ENCODE measurements at places on chromosomes 1 and 21.

GRCh38 chr1:178230881-178231409 lies 137.0 kb downstream of the RASAL2 start:
- DNase-seq = no peak

GRCh38 chr1:38565020-38565491 lies 294.5 kb downstream of the RRAGC start:
- no peak for DNase-seq

GRCh38 chr1:107264561-107264960 lies 123.7 kb downstream of the NTNG1 start:
- no peak for DNase-seq

- DNase-seq = no peak
Observed at GRCh38 chr1:182656842-182657397, 27.5 kb downstream of the RGS8 start.

- DNase-seq = no peak
Observed at GRCh38 chr1:58011978-58012377, 534.5 kb downstream of the OMA1 start.

- DNase-seq = no peak
Observed at GRCh38 chr1:151370211-151370911, 2.1 kb downstream of the SELENBP1 start.

DNA sequence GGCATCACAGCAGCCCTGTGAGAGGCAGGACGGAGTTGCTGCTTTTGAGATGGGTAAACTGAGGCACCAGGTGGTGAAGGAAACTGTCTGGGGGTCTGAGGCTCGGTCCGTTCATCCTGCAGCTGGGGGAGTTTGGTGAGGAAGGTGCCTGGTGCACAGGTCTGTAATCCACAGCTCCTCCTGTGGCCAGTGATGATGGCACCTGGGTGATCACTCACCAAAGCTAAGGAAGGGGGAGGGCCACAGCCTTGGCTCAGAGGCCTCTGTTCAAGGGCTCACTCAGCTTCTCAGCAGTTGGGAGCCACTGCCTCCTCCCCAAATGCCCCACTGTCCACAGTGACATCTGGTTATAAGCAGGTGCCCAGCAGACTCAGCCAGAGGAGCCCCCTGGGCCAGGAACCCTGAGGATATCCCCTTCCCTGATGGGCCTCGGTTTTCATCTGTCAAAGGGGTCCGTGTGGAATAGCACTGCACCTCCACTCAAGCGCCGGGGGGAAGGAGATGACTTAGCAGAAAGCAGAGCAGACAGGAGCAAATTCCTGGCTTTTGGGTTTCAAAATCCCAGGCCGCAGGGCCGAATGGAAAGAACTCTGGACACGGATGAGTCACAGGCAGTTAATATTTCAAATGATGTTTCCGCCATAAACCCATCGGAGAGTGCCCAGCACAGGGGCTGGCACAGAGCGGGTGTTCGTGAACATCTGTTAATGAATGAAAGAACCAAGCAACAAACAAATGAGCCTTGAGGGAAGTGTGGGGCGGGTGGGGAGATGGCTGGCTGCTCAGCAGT lies 82.8 kb downstream of the DMRTB1 start:
- no peak for DNase-seq

DNA sequence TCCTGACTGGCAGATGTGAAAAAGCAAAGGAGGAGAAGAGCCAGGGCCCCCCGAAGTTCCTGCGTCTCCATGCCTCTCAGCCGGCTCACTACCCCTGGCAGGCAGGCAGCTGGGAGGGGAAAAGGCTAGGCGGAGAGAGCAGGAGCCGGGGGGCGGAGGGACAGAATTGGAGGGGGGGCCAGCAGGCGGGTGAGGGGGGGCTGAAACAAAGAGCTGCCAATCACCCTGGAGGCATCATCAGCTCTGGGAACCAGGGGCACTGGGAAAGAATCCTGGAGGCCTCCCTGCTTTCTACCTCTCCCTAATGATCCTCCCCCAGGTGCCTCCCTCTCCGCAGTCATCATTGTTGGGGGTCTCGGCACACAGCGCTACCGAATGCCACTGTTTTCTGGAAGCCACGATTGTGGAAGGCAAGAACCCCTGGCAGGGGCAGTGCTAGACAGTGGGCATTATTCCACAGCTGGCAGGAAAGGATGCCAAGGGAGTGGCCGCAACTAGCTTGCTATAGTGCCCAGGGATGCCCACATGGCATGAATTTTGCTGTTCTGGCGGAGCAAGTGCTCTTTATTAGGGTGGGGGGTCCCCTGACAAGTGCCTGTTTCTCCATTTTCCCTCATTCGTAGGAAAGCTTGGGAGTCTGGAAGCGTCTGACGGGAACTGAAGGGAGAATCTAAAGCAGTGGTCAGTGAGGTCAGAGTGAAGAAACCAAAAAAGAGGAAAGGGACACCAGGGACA lies at the start of gene THBS3:
Gene THBS3, minus strand, starts transcription at position 92 of the 735 bp plus-strand sequence. Its CDS starts 21 bp downstream, at position 71.
- no peak for DNase-seq

DNA sequence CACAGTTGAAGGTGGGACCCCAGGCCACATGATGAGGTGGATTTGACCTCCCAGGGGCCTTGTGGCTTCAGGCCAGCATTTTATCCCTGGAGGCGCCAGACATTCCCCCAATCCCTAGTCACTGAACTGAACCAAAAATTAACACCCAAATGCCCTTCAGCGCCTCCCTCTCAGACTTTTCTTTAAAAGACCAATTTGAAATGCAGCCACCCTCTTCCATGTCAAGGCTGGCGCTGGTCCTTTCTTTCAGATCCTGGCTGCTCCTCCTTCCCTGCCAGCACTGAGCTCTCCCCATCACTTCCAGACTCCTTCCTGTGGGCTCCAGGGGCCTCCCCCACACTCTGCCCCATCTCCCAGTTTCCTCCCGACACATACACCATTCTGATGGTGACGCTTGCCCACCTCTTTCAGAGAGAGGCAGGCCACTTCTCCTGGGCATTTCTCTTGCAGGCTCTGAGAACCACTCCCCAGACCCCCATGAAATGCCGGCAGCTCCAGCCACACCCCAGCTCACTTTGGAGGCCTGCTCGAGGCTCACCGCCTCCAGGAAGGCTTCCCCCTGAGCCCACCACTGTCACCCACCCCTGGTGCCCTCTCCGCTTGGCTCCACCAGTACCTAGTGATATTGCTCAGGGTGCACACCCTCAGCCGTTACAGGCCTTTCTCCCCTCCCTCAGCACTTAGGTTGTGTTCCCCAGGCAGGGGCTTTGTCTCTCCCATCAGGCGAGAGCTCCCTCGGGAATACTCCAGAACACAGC lies 27.0 kb downstream of the NAV1 start:
- no peak for DNase-seq

GRCh38 chr1:97073936-97074335 lies 352.4 kb downstream of the PTBP2 start:
- no peak for DNase-seq

Measured in stimulated activated CD8-positive, alpha-beta memory T cell treated with anti-CD3 and anti-CD28 coated beads, Interleukin-4, amount 100 ng/mL, for 24 hours (primary cell).